ENCODE measurements at places on chromosomes 12 and 14.

- DNase-seq: no peak
Observed at GRCh38 chr12:110345176-110345661, 58.3 kb downstream of the ANAPC7 start.

DNA sequence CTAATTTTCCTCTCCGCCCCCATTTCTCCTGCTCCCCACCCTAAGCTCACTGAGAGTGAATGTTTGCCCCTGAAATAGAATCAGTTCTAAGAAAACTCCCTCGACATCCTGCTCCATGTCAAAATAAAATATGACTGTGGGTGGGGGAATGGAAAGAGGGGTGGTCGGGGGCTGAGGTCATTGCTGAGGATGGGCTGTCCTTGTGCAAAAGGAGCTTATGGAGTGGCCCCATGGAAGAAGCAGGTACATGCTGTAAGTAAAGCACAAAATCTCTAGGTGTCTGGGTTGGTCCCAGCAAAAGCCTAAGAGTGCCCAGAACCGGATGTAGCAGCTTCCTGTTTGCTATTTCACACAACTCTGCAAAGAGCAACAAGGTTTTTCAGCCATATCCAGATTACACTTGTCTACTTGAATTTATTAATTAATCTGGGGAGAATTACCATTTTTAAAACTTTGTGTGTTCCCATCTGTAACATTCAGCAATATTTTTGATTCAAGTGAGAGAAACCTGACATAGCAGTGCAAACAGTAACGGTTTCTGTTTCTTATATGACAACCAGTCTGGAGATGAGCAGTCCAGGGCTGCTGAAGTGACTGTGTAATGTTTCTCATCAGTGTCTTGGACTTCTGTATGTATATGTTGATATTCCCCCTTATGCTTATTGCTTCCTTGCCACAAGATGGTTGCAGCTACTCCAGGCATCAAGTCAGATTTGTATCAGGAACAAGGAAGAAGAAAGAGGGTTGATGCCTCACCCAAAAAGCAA lies 40.4 kb upstream of the GZMB start:
- DNase-seq: no peak

GRCh38 chr12:53233671-53234121 lies 1.7 kb upstream of the RARG start:
- DNase-seq: no peak

GRCh38 chr12:101287357-101287756 lies 7.5 kb downstream of the UTP20 start:
- no peak for DNase-seq

- DNase-seq: no peak
Observed at GRCh38 chr12:9365296-9365695, 157.1 kb upstream of the PZP start.

- no peak for DNase-seq
Observed at GRCh38 chr12:33438025-33438772, 1.4 kb downstream of the SYT10 start.

DNA sequence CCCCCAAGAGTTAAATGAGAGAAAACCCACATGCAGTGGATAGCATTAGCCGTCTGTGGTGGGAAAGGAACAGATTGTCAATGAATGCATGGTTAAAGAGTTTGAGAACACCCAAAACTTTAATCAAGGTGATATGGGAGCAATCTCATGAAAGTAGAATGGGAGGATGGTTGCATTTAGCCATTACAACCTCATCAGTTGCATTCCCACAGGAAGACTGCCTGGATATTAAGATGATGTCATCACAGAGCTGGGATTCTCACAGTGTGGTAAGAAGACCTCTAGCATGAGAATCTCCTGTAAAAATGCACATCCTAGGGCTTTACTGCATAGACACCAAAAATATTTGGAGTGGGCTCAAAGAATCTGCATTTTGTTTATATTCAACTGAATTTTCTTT lies 284.9 kb downstream of the RGS6 start:
- no peak for DNase-seq

DNA sequence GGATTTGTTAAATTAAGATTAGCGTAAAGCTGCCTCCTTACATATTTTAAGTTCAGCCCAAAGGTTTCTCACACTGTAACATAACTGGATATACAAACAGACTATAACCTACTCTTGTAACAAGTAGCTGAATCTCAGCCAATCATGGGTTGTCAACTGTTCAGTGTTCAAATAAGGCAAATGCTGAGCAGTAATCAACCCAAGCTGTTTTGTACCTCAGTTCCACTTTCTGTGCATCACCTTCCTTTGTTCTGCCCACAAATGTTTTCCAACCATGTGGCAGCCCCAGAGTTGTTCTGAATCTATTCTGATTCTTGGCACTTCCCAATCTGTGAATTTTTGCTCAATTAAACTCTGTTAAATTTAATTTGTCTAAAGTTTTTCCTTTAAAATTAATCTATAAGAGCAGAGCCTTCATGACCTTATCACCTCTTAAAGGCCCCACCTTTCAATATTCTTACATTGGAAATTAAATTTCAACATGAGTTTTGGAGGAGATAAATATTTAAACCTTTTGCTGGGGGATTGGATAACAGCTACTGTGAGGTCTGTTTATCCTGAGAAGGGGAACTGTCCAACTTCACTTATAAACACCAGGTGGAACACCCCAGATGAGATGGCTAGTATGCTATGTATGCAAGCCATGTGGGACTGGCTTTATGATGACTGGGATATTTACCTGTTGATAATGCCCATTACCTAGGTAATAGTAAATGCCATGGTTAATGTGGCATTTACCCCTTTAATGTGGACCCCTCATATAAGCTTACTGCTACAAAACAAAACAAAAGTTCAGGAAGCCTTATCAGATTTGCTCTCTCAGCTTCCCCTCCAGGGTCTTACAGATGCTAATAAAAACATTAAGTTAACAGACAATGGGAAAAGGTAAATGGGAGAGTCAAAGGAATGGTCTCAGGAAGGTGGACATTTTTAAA lies 42.2 kb upstream of the ARID2 start:
- DNase-seq: no peak

- no peak for DNase-seq
Observed at GRCh38 chr12:52907092-52907810, 2.4 kb upstream of the KRT8 start.

DNA sequence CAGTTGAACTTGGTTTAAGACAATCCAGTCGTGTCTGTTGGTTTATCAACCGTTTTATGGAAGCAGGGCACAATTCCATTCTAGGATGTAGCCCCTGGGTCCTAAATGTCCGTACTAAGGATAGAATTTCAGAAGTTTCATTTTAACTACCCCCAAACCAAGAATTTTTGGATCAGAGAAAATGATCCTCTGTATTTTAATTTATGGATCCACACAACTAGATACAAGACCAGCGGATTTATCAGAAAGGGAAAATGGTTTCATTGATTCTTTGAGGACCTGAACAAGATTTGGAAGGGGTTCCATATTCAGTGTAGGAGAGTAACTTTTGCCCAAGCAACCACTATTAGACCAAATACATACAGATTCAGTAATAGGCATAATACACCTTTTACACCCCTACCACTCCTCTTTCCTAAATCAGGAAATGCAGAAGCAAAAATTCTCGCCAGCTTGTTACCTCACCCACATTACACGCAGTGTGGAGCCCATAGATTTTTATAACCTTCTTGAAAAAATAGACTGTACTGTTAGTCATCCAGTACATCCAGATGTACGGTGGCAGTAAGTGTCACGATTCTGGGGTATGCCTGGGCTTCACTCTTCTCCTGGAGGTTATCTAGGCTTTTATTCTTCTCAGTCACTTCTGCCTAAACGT lies 1.4 kb upstream of the FBXL14 start:
- no peak for DNase-seq

DNA sequence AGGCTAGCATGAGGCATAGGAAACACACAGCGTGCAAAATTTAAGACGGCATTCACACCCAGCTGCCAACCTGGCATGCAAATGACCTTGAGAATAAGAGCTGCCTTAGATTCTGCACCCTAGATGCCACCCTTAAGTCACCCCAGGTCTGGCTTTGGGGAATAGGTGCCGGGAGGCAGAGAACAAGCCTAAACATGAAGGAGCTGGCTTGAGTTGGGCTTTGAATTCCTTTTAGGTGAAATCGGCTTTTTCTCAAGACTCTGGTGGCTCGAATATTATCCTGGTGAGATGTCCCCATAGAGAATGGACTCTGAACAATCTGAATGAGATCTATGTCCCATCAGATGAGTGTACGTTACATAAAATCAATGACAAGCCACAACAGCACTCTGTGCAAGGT lies 1090.5 kb downstream of the VRK1 start:
- DNase-seq: no peak

GRCh38 chr14:87178277-87178676 lies 814.7 kb downstream of the GALC start:
- DNase-seq: no peak

- no peak for DNase-seq
Observed at GRCh38 chr14:103735022-103735421, 19.4 kb downstream of the ZFYVE21 start.

- DNase-seq: peak; percentile 96
Observed at GRCh38 chr12:29428633-29429032, 47.7 kb upstream of the ERGIC2 start.

- no peak for DNase-seq
Observed at GRCh38 chr14:91964724-91965123, 17.2 kb upstream of the FBLN5 start.
